ENCODE measurements at places on chromosomes 7 and 10.

DNA sequence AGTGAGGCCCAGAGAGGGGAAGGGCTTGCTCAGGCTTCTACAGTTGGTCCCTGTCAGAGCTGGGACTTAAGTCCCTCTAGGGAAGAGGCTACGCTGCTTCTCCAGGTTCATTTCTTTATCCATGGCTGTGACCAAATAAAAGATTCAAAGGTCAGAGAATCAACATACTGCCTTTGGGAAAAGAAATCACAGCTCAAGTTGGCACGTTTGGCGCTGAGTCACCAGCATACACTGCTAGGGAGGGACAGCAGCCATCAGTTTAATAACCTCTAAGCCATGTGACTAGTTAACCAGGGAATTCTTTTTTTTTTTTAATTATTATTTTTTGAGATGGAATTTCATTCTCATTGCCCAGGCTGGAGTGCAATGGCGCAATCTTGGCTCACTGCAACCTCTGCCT lies 28.4 kb upstream of the CRHR2 start:
- no peak for DNase-seq

DNA sequence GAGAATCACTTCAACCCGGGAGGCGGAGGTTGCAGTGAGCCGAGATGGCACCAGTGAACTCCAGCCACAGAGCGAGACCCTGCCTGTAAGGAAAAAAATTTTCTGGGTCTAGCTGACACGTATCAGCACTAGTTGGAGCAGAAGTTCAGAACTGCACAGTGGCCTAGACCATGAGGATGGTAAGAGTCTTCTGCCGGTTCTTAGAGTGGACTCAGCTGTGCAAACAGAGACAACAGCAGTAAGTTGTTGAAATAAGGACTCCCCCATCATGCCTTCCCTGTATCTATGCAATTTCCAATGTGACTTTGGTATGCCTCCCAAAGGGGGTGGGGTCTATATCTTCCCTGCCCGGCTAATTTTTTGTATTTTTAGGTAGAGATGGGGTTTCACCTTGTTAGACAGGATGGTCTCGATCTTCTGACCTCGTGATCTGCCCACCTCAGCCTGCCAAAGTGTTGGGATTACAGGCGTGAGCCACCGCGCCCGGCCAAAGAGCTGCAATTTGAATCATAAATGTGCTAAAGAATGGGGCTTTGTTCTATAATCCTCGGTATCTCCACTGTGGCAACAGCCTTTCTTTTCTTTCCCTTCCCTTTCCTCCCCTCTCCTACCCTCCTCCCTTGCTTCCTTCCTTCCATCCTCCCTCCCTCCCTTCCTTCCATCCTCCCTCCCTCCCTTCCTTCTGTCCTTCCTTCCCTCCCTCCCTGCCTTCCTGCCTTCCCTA lies 14.5 kb upstream of the RNF216 start:
- DNase-seq: no peak

GRCh38 chr7:157528785-157529341 lies 192.1 kb downstream of the DNAJB6 start:
- DNase-seq: no peak

DNA sequence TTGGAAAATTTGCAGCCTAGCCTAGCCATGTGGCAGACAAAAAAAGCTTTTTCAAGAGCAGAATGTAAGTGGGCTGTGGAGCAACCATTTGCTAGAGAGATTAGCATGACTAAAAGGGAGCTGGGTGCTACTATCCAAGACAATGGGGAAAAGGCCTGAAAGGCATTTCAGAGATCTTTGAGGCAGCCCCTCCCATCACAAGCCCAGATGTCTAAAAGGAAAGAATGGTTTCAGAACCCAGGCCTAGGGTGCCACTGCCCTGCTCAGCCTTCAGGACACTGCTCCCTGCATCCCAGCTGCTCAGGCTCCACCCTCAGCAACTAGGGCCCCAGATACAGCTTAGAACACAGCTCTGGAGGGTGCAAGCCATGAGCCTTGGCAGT lies 24.7 kb downstream of the PNLIPRP3 start:
- no peak for DNase-seq

DNA sequence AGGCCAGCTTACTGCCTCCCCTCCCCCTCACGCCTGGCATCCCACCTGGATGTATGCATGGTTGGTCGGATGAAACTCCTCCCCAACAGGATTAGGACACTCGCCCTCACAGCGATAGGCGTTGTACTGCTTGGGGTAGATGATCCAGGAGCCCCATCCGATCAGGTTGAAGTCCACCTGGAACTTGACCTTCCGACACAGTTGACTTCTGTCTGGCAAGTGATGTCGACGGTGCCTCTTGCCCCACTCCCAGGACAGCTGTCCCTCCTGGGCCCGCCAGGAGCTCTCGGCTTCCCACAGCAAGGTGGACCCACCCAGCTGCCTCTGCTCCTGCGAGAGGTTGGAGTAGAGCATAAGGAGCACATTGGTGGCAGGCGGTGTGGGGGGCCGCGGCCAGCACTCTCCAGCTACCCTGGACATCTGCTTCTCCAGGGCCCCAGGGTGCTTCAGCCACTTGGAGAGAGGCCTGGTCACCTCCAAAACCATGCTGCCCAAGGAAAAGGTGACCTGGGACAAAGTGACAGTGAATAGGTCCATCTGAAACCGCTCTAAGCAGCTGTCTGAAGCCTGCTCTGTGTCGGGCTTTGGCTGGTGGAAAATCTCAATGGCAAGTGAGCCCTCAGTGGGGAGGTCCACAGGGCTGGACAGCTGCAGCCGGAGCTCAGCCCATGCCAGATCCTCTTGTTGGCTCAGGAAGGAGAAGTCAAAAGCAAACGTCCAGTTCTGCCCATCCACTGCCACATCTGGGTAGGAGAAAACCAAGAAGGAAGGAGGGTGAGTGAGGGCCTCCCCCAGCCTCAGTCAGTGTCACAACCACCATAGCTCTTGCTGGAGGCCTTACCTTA lies 6.0 kb downstream of the NODAL start:
- no peak for DNase-seq

DNA sequence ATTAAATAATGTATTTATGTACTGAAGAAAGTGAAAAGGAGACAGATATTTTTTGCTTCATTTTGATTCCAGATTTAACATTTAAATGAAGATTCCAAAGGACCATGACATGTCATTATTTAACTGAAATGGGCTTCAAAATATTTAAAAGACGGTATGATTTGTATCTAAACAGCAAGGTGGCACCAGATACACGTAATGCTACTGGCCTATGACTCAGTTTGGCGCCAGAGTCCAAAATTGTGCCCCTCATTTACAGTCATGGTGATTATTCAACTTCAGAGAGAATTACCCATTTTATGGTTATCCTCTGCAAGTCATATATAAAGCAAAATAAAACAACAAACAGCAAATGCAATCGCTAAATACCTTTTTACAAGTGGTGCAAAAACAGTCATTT lies 94.5 kb downstream of the ETV1 start:
- no peak for DNase-seq

GRCh38 chr10:29636178-29636577 lies 1.4 kb upstream of the SVIL start:
- no peak for DNase-seq

DNA sequence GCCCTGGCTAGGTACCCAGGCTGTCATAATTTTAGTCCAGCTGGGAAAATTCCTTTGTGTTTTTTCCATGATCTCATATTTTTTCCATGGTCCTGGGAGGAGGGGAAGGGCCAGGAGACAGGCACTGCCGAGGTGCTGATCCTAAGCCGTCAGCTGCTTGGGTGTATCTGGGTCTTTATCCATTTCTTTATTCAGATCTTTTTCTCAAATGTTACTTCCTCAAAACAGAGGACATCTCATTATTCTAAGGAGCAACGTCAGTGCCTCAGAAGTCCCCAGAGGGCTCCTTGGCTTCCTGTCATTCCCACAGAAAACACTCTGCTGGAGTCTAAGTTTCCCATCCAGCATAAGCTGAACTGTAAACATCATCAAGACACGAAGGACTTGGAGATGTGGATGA lies 2.8 kb upstream of the OR6V1 start:
- DNase-seq: no peak

GRCh38 chr10:11076221-11076620 lies 58.5 kb downstream of the CELF2 start:
- DNase-seq: no peak

DNA sequence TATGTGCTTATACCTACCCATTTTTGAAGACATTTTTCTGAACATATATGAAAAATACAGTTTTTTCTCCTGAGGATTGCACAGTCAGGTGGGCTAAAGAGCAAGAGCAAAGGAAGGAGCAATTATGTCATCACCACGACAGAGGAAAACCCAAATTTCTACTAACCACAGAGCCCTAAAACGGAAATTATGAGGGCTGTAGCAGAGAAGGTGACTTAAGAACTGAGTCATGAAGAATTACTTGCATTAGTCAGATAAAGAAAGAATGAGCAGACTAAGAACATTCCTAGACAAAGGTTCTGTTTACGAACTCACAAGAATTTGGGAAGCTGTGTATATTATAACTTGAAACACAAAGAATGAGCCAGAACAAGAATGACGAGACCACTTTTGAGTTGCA lies 974.4 kb downstream of the NXPH1 start:
- DNase-seq: no peak

DNA sequence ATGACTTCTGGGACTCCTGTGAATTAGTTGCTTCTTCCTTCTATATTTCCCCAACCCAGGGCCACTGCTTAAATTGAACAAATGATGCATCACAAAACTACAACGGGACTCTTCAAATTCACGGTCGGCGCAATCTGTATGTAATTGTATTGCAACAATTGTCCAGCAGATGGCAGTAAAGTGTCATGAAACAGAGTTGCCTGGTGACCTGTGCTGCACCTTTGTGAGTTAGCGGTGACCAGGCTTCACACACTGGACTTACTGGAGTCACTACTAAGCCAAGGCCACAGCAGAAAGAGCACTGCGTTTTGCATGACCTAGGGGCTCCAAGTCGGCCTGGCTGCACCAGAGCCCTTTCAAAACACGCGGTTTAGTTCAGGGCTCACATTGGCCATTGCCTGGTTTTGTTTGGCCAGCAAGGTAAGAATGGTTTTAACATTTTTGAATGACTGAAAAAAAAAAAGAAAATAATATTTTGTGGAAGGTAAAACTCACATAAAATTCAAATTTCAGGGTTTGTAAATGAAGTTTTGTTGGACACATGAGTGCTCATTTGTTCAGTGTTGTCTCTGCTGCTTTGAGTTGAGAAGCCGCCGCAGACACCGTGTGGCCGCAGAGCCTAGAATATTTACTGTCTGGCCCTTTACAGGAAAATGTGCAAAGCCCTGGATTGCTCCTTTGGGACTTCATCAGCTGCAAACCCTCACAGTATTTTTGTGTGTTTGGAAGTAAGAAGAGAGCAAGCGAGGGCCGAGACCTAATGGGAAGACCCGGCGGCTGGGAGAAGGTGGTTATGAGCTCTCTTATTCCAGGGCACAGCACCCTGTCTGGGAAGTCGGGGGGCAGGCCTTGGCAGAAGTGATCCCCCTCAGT lies 23.2 kb upstream of the ZNF32 start:
- DNase-seq: no peak

- DNase-seq: no peak
Observed at GRCh38 chr10:17134737-17135260, 5.2 kb upstream of the CUBN start.

- no peak for DNase-seq
Observed at GRCh38 chr10:4215485-4215884, 430.5 kb upstream of the KLF6 start.

DNA sequence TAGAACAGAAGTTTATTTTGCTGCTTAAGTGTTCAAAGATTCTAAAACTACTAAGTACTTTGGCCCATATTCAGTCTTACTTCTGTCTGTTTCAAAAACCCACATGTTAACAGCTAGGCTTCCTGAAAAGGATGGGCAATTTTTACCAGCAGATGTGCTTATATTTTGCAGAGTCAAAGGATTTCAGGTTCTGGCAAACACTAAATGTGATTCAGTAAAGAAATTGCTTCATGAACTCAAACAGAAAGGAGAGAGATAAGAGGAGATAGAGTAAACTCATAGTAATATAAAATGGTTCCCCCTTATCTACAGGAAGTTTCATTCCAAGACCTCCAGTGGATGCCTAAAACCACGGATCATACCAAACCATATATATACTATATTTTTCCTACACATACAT lies 248.5 kb downstream of the AGMO start:
- no peak for DNase-seq

GRCh38 chr7:152158801-152159587 lies 133.5 kb downstream of the GALNT11 start:
- DNase-seq: no peak

GRCh38 chr7:112757337-112757736 lies 32.9 kb downstream of the TMEM168 start:
- DNase-seq: no peak

DNA sequence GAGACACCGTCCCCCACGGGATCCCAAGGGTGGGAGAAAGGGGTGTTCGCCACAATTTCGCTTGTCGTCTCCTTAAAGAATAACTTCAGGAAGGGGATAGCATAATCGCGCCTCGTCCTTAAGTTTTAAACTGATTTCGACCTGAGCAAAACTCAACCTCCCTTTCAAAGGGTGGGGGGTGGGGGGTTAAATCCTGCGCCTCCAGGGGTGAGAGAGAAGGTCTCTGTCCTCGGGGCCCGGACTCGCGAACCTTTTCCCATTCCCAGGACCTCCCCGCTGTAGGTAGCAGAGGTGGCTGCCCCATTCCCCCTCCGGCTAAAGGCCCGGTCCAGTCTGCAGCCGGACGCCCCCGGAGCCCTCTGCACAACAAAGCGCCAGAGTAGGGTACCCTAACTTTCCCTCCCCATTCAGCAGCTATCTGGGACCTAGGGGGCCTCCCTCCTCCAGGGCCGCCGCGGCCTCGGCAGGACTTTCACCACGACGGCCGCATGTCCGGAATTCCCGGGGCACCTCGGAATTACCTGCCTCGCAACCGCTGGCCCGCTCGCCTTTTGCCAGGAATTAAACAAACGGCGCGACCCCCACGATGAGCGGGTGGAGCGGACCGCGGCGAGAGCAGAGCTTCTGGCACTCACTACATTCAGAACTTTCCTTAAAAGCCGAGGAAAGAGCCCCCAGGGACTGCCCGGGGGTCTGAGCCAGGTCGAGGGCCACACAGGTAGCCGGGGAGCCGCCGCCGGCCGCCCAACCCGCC lies 1.7 kb downstream of the CDK6 start:
- no peak for DNase-seq

DNA sequence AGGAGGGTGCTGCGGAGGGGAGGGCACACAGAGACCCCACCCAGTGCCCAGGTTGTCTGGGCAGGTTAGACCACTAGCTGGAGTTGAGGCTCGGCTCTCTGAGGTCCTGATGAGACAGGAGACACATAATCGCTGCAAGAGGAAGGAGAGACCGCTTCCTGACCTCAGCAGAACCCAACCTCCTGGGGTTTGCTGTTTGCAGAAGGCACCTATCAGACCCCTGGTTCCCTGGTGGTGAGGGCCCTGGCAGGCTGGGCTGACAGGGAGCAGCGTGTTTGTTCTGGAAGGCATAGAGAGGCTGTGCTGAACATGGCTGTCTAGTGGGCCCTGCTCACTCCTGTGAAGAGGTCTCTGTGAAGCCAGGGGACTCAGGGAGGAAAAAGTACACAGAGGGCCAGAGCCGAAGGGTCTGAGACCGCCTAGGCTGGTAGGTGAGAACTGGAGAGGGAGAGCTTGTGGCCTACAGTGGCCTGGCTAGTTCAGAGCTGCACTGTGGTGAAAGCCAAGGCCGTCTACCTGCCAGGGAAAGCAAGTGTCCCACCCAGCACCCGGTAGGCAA lies 39.4 kb upstream of the NPFFR1 start:
- DNase-seq: no peak

All from stimulated activated CD4-positive, alpha-beta T cell treated with anti-CD3 and anti-CD28 coated beads, Interleukin-15, amount 100 ng/mL, for 1 hour (primary cell).